ENCODE measurements at places on chromosomes 11 and 22. TPM values are rescaled to one million over a fixed set of nuclear protein-coding genes. Genes with fewer than 3 reads are reported as not detected.

- DNase-seq: no peak
These were observed 24.0 kb downstream of the TRIM66 start for GRCh38 chr11:8658321-8659057.

- DNase-seq: no peak
These were observed 90.3 kb downstream of the SOX6 start for GRCh38 chr11:16266021-16266420.

- DNase-seq: no peak
These were observed 15.5 kb downstream of the OTUB1 start for GRCh38 chr11:64001484-64002420.

DNA sequence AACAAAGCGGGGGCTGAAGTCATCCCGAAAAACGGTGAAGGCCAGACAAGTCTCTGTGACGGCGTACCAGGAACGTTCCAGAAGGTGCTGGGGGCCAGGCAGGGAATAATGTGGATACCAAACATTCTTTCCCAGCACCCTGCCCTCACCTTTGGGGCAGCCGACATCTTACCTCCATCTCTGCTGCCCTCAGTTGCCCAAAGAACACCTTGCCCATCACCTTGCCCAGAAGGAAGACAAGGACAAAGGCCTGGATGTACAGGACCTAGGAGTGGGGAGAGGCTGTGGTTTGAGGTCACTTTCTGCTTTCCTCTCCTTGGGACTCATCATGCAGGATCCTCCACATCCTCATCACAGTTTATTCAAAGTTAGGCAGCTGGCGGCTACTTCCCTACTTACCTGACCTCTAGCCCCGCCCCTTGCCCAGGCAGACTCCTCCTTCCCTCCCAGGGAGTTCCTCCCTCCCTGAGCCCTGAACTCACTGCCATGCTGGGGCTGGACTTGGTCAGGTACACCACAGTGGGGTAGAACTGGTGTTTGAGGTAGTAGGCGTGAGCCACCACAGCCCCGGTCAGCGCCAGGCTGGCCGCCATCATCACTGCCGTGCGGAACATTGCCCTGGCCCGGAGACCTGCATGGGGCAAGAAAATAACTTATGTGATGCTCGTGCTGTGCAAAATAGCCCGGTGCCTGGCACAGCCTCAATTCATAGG lies 1.2 kb downstream of the SYVN1 start:
- DNase-seq: peak; percentile 91

DNA sequence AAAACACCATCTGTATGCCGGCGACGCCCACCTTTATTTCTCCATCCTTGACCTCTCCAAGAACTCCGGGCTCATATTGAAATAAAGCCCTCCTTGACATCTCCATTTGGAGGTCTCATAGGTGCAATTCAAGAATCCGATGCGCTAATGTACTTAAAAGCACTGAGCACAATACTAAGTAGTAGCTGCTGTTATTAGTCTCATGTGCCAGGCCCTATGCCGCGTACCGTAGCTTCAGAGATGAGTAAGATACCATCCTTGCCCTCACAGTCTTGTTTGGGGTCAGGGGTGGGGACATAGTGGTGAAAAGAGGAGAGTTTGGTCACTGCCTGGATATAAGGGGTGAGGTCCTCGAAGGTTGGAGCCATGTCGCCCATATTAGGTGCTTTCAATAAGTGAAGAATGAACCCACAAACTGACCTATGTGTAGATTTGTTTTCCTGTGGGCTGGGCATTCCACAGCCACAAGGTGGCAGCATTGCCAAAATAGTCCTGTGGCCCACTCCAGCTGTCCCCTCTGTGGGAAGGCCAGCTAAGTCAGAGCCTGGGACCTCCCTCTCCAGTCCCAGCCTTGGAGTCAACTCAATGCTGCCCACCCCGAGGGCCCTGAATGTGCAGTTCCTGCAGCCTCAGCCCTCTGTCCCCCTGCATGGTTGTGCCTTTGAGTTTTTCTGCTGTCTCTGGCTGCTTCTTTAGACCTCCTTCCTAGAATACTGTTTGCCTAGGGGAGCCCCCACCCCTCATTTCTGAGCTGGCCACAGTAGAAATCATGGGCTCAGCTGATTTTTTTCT lies 6.5 kb downstream of the DCPS start:
- peak; percentile 82 for DNase-seq

- no peak for DNase-seq
These were observed at the start of gene THRSP for GRCh38 chr11:78063440-78064181. Gene THRSP (plus strand): TSS chr11:78063861. CDS start chr11:78063882, 21 bp downstream.

- DNase-seq: no peak
These were observed 28.1 kb downstream of the TENM4 start for GRCh38 chr11:79412761-79413160.

DNA sequence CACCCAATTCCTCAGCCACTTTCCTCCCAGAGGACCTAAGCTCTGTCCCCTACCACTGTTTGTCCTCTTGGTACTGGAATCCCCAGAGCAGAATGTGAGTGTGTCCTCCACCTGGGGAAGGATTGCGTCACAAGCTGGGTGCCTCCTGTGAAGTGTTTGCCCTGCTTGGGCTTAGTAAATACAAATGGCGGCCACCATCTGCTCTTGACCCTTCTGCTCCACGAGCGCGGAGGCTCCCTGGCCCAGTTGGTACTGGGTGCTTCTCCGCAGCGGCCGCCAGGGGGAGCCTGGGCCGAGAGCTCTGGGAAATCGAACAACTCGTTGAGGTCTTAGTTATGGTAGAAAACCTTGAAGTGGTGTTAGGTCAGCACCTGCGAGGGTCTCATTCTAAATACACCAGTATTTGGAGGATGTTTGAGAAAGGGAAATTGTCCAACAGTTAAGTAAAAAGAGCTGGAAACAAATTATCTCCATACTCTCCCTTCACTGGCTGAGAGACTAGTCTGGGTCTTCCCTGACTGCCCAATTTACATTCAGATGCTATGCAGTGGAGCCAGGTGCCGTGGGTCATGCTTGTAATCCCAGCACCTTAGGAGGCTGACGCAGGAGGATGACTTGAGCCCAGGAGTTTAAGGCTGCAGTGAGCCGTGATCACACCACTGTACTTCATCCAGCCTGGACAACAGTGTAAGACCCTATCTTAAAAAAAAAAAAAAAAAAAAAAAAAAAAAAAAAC lies 74.6 kb upstream of the TEAD1 start:
- peak; percentile 70 for DNase-seq

DNA sequence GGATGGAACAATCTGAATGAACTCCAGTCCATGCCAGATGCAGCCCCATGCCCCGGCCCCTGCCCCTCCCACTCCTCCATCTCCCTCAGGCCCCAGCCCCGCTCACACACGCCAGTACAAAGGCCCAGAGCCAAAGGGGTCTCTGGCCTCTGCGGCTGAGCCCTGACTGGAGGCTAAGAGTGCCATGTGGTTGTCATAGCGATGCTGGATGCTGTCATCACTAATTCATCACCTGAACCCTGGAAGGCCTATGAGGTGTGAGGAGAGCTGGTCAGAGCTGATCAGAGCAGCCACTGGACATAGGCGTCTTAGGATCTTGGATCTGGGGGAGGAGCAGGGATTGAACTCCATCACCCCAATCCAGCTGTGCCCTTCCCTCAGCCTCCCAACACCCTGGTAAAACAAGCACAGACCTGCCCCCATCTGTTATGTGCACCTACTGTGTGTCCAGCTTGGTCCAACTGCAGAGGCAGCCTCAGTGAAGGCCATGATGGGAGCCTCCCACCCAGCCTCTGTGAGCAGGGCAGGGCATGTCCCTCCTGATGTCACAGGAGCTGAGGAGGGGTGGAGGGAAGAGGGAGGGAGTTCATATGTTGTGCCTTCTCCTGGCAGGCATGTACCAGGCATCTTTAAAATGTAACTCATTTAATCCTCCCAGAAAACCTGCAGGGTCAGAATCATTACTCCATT lies 16.7 kb downstream of the PDE2A start:
- no peak for DNase-seq

GRCh38 chr11:73445980-73446379 lies 69.8 kb downstream of the RELT start:
- no peak for DNase-seq

DNA sequence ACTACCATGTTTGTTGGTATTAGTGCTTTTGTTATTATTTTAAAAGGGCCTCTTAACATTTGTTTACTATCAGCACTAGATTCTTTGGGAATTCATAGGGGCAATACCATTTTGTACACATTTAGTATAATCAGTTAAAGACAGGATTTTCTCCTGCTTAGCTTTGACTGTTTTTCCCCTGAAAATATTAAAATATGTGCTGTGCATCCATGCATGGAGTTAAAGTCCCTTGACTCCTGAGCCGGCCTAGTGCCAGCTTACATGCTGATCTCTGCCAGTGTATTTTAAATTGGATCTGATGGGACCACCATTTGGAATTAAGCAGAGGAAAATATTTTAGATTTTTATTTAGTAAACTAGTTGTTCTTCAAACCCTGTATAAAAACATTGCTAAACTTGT lies 161.4 kb downstream of the METTL15 start:
- no peak for DNase-seq

GRCh38 chr22:49909476-49910205 lies 8.6 kb downstream of the ALG12 start:
- DNase-seq: no peak

- no peak for DNase-seq
These were observed 101.8 kb downstream of the BCR start for GRCh38 chr22:23282089-23282501.

GRCh38 chr11:106943089-106943488 lies 75.2 kb downstream of the GUCY1A2 start:
- DNase-seq: no peak

DNA sequence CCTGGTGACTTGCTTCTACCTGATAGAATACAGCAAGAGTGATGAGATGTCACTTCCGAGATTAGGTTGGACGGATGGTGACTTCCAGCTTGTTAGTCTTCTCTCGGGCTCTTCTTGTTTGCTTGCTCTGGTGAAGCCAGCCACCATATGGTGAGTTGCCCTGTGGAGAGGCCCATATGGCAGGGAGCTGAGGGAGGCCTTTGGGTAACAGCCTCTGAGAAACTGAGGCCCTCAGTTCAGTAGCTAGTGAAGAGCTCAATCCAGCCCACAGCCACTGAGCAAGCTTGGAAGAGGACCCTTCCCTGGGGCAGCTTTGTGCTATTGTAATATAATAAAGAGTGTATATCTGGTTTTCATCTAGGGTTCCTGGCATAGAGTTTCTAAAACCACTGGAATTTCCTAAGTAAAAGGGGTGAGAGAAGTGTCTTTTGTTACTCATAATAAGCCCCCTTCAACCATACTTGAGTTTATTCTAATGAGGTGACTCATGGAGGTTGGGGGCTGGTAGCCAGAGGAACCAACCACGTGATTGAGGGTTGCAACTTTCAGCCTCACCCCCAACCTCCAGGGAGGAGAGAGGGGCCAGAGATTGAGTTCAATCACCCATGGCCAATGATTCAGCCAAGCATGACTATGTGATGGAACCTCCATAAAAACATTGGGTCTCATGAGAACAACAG lies 8.0 kb upstream of the TPCN2 start:
- DNase-seq: no peak

- DNase-seq: no peak
These were observed 3.7 kb upstream of the SSH3 start for GRCh38 chr11:67299471-67300191.

DNA sequence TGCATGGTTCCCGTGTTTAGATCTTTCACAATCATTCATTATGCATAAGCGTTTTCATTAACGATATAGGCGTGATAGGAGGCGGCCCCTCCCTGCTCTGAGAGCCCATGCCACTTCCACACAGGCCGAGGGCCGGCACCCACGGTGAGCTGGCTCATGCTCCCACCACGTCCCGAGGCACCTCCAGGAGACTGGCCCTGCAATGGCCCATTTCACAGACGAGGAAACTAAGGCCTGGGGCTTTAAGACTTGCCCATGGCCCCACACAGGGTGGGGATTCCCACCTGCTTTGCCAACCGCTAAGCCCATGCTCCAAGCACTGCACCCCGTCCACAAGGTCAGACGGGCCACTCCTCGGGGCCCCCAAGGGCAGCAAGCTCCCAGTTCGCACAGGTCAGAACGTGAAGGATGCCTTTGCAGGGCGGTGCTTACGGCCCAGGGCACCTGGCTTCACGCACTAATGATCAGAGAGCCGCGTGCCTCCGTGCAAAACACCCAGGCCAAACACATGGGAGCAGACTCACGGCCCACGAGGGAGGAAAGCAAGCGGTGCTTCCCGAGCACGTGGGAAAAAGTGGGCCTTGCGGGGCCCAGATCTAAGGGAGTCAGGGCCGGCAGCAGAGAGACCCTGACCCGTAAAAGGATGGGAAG lies 8.3 kb downstream of the OSBPL5 start:
- peak; percentile 29 for DNase-seq

- DNase-seq: peak; percentile 67
These were observed 15.5 kb upstream of the RAC2 start for GRCh38 chr22:37259540-37260029.

- DNase-seq: no peak
These were observed 74.8 kb upstream of the SLC22A12 start for GRCh38 chr11:64516226-64516625.

GRCh38 chr11:28243581-28243980 lies 135.4 kb downstream of the METTL15 start:
- no peak for DNase-seq

DNA sequence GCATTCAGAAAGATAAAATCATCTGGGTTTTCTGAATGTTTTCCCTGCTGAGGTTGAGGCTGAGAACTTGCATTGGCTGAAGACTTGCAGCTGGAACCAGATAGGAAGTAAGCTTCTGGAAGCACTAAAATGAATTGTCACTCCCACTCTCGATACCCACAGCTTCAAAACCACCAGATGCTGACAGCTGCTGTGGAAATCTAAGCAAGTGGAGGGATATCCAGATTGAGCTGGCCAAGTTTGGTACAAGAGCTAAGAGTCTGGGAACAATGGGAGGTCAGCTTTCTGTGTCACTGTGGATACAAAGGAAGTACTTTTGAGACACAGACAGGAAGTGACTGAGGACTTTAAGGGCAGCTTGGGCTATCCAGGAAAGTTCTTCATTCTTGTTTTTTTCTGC lies 51.3 kb upstream of the CD44 start:
- no peak for DNase-seq

- no peak for DNase-seq
These were observed 12.1 kb downstream of the HPS4 start for GRCh38 chr22:26471522-26471921.

DNA sequence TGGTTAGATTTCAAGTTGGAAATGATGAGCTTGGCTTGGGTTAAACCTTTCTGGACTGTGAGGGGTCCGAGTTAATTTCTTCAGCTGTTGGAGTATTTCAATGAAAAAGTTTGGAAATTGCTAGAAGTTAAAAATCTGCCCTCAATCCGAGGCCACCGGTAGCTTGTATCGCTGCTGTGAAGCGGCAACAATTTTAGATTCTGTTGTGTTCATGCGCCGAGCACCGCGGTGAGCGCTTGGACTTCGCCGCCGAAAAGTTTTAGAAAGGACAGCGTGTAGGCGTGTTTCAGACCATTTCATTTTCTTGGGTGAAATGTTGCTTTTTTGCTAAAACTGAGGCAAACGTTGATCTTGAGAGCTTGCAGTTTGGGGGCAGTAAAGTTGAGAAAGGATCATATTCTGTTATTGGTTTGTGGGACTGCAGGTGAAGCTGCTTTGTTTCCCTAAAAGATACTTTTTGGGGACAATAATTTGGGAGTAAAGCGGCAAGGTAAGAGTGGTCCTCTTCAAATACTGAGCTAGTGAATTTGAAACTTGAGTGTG lies 928 bp downstream of the FBXO7 start:
- DNase-seq: peak; percentile 27

GRCh38 chr11:109984634-109985289 lies 108.4 kb upstream of the ZC3H12C start:
- DNase-seq: no peak

POLA2 gene
- total RNA-seq: 35.2 TPM

FXYD6 gene
- total RNA-seq: 32.8 TPM

C1QTNF4 gene
- 5.0 TPM for total RNA-seq
